Stimulated activated CD4-positive, alpha-beta T cell treated with anti-CD3 and anti-CD28 coated beads, Interleukin-12 subunit alpha, Interleukin-12 subunit beta, amount 100 ng/mL, for 48 hours (primary cell): ENCODE measurements at places on chromosomes 11 and 22.

DNA sequence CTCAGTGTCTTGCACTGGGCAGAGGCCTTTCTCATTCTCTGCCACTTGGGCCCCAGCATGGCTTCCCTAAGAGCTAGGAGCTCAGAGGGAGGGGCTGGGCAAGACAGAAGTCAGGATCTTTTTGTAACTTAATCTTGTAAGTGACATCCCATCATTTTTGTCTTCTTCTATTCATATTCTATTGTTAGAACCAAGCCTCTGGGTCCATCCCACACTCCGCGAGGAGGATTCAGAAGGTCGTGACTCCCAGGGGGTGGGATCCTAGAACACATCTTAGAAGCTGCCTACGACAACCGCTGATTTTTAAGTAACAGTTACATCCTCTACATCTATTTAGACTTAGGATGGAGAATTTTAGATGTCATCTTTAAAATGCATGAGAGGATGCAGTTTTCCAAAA, 1.5 kb upstream of the IL17RA start:
- no peak for DNase-seq

DNA sequence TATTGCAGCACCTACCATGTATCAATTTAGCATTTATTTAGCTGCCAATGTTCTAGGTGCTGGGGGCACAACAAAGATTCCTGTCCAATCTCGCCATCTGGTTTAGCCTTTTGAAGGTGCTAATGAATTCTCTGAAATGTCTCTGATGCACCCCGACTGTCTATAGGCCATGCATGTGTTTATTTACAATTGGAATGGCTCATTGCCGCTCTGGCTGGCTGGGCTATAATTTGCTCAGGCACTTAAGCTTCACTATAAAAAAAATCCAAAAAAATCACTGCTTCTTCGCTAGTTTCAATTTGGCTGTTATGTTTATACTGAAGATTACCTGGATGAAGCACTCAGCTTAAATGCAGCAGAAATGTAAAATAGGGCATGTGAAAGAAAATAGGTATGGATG, 115.0 kb upstream of the PAX6 start:
- DNase-seq = no peak

- no peak for DNase-seq
These were observed 628.2 kb downstream of the FAM181B start for GRCh38 chr11:82105331-82105998.

GRCh38 chr22:35219012-35219411, 38.3 kb upstream of the HMGXB4 start:
- no peak for DNase-seq

DNA sequence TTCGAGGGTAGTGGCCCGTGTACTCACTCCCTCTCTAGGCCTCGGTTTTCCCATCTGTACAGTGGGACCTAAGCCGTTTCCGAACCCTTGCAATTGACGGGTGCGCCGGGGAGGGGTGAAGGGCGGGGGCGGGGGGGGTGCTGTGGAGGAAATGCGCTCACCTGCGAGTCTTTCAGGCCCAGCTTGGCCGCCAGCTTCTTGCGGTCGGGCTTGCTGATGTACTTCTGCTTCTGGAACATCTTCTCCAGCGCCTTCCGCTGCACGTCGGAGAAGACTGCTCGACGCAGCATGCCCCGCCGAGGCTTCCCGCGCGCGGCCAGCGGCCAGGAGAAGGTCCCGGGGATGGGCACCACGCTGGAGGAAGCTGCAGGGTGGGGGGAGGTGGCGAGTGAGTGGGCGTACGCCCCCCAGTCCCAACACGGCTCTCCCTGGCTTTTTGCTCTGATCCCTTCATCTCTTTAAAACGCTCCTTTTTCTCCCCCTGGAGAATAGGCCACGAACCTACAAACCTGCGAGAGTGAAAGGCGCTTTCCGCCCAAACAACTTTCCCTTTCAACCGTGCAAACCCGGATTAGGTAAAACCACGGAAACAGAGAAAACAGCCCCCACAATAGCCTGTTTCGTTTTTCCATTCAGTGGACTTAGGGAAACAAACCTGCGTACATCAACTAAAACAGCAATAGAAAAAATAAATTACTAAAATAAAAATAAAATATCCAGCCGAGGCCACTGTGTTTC, 3.2 kb downstream of the DBX1 start:
- DNase-seq = no peak

- DNase-seq = no peak
These were observed 5.3 kb downstream of the KCNK7 start for GRCh38 chr11:65590240-65590738.

DNA sequence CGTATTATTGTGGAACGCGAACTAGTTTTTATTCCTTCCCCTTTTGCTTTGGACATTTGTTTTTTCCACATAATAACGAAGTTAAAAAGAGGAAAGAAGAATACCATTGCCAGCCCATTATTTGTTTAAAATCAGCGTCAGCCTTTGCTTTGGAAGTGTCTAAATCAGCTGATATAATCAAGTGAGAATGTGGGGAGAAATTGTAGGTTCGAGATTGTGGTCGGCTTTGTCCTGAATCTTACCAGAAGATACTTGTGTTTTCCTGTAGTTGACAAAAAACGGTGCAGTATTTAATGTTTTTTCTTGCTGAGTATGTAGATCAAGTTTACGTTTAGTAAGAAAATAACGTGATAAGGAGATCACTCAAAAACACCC, 935 bp downstream of the ZNF143 start:
- no peak for DNase-seq

GRCh38 chr11:128476729-128477128, 110.6 kb downstream of the ETS1 start:
- DNase-seq = no peak

GRCh38 chr22:49545606-49546005, 282.1 kb downstream of the BRD1 start:
- DNase-seq = no peak

DNA sequence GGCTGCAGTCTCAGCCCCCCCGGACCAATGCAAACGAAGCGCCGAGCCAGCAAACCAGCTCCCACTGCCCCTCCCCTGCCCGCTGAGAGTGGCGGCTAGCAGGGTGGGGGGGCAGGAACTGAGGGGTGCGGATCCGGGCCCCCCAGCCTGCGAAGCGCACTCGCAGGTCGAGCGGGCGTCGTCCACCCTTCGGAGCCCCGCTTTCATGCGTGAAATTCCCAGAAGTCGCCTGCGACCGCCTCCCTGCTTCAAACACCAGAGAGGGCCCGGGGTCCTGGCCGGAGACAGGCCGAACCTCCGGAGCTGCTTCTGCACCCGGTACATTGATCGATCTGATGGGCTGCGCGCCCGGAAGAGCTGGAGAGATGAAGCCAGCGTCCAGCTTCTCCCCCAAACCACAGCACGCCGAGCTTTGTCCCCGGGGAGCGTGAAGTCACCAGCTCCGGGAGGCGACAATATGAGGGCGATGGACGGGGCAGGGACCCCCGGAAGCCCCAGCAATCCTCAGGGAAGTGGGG, 646 bp upstream of the PATZ1 start:
- DNase-seq = peak; percentile 20

DNA sequence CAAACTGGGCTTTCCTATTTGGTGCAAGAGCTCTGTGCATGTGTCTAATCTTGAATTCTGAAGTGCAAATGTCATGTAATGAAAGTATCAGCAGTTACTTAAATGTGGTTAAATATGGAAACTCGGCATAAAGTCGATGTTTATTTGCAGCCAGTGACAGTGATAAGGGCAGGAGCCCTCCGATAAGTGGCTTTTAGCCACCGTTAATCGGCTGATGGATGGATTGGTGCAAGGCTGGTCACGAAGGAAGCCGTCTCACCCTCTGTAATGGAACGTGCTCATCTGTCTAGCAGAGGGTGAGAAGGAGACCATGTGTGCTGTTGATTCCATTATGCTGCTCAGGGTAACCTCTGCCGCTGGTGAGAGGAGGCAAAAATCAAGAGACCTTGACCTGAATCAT, 121.8 kb upstream of the PAX6 start:
- DNase-seq = no peak

DNA sequence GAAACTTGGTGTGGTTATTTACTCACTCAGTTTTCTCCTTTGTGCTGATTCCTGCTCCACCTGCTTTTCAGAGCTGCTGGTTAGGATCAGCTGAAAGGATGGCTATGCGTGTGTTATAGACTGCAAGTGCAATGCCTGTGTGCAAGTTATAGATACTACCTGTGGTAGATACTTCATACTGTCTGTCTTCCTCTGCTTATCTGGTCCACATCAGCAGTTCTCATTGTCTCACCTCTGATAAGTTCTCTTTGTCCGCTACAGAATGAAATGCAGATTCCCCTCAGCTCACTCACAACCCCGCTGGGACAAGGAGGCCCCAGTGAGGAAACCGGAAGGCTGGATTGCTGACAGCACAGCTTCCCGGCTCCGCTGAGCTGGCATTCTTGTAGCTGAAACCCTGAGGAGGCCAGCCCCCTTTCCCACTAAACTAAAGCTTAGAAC, 37.5 kb upstream of the LYVE1 start:
- no peak for DNase-seq

DNA sequence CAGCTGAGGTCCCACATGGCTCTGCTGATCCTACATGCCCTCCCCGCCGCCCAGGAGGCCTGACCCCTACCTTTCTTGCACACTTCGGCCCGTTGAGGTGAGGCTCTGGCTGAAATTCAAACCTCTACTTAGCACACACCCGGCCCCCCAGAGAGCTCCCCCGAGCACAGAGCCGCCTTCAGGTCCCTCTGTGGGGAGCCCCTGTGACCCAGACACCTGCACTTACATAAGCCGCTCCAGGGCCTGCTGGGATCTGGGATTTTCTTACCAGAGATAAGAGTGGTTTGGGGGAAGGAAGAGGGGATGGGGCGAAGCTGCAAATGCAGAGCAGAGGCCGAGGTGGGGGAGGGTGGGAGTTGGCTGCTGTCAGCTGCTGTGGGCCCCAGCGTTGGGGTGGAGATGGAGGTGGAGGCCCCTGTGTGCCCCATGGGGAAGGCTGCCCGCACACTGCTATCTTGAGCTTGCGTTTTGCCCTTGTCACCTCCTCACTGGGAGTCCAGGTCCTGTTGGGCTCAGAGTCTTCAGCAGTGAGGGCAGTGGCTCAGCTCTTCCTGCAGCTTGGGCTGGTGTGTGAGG, 30.6 kb downstream of the CAPN1 start:
- no peak for DNase-seq

- DNase-seq = no peak
These were observed 1829.1 kb downstream of the LRRC4C start for GRCh38 chr11:39630365-39630764.

GRCh38 chr22:36981247-36981775, 37.9 kb downstream of the TST start:
- no peak for DNase-seq

DNA sequence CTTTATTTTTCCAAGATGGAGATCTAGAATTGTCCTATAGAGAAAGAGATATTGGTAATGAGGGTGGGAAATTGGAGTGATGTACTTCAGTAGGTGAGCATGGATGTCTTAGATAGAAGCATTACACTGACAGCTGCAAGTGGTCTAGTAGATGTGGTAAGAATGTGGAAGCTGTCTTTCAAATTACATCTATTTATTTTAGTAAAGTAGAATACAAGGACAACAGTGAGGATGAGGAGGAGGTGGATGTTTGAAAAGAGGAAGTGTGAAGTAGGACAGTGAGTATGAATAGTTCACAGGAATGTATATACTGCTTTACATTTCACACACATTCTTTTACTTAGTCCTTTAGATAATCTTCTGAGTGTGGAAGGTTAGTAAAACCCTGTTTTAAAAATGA, 64.2 kb downstream of the HIPK3 start:
- DNase-seq = no peak

DNA sequence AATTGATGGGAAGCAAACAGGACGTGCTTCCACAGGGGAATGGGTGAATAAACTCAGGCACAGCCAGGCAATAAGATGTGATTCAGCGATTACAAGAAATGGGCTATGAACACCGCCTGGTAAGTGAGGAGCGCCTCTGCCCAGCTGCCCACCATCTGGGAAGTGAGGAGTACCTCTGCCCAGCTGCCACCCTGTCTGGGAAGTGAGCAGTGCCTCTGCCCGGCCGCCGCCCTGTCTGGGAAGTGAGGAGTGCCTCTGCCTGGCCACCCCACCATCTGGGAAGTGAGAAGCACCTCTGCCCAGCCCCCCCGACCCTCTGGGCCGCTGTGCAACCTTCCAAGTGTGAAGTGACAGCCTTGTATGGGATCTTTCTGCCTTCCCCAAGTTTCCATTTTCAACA, 73.2 kb upstream of the PRR5 start:
- DNase-seq = no peak

GRCh38 chr11:123251657-123252344, 56.8 kb upstream of the CLMP start:
- DNase-seq = no peak

DNA sequence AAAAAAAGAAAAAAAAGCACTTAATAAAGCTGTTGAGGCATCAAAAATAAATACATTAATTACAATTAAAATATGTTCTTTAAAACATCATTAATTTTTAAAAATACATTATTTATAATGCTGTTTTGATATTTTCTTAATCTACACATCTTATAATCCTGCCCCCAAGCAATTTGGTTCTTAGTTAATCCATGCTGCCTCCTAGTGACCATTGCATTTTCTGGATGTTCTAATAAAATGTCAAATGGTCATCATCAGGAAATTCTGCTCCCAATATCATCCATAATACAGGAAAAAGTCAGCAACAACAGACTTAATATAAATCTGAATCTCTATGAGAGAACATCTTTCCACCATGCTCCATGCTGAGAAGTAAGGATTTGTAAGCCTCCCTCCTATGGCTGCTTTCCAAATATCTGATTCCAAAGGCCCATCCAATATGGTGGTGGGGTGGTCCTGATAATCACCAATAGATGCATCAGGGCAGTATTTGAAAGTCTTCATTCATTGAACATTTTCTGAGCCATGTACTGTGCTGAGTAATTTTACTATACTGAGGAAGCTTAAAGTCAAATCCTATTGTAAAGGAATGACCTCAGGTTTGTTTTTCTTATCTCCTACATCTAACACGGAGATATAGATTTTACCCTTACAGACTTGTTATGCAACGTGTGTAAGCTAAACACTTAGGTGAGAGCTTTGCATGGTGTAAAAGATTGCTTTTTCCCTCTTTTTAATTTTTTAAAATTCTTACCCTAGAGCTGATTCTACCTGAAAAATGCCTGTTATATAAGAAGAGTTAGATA, 124.7 kb upstream of the BMAL1 start:
- DNase-seq = no peak

DNA sequence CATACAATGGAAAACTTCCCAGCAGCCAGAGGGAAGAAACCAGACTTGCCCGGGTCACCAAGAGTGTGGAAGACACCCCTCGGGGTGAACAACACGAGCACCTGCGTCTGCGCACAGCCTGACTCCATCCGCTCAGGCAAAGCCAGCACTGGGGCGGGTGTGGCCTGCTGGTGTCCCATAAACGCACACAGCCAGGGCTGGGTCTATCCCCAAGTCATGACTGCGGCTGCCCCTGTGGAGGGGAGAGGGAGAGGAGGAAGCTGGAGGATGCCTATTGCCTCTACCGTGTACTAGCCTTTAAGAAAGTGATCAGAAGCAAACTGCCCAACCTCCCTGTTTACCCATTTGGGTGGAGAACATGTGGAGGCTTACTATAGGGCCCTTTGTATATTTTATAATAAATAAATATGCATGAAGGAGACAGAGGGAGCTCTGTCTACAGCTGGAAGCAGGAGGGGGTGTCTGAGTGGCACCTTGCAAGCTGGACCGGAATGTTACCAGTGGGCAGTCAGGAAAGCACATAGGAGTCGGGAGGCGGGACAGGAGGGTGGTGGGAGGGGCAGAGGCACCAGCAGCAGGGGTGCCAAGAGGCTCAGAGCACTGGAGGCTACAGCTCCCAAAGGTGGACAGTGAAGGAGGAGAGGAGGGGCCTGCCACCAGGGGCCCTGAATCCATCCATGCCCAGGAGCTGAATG, 79.6 kb downstream of the PHF21B start:
- no peak for DNase-seq

GRCh38 chr11:29996016-29996415, 20.8 kb downstream of the KCNA4 start:
- no peak for DNase-seq
